Astrocyte (in vitro differentiated cells and primary cell): ENCODE measurements at places on chromosomes 4 and X.
A peak's percentile ranks its signal among the peaks of the same experiment; 100 is the strongest.

DNA sequence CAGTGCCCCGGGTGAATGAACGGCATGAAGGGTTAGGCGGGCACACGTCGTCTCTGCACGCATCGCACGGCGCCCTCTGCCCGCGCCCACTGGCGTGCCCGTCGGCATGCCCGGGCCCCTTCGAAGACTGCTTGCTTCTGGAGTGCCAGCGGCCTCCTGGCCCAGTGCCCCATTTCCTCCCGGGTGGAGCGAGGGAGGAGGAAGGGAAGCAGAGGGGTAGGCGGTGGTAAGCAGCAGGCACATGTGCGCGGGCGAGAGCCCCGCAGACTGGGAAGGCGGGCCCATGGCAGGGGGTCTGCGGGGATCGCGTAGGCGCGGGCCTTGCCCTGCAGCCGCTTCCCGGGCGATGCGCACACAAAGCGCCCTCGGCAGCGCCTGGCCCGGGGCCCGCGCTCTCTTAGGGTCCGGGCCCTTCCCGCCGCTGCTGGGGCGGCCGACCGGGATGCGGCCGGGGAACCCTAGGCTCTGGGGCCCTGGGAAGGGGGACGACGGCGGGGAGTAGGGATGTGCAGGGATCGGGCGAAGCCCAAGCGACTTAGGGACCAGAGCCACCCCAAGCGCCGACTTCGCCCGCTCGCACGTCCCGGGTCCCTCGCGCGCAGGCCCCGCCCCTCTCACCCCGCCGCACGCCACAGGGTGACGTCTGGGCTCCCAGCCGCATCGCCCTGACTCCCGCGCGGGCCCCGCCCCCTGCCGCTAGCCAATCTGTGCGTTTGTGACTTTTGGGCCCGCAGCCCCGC, 866 bp upstream of the EMD start:
- peak overlapping the region; percentile 39 for H3K4me3 ChIP-seq
- H3K27me3 ChIP-seq: no peaks in the 10 kb centered on the region
- no peak for DNase-seq
- peaks cover 16% of the 10 kb centered on the region for H3K4me1 ChIP-seq

DNA sequence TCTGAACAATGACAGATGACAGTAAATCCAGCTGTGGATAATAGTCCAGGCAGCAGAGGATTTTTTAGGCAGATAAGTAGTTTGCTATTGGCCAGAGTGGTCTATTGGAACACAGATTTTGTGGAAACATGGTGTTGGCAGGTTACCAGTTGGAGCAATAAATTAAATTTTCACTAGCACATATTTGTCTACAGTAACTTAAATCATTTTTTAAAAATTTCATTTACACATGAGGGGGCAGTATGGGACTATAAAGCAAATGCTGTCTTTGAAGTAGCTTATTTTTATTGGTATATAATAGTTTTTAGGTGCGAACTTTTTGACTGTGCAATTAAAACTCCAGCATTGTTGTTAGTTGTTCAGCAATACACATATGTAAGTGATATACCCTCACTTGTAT, 289.8 kb downstream of the ARHGAP10 start:
- H3K4me3 ChIP-seq: no peak overlapping the region
- DNase-seq: no peak
- H3K4me1 ChIP-seq: peaks cover 4% of the 10 kb centered on the region
- no peak overlapping the region for H3K27ac ChIP-seq
- no peaks in the 10 kb centered on the region for H3K27me3 ChIP-seq

DNA sequence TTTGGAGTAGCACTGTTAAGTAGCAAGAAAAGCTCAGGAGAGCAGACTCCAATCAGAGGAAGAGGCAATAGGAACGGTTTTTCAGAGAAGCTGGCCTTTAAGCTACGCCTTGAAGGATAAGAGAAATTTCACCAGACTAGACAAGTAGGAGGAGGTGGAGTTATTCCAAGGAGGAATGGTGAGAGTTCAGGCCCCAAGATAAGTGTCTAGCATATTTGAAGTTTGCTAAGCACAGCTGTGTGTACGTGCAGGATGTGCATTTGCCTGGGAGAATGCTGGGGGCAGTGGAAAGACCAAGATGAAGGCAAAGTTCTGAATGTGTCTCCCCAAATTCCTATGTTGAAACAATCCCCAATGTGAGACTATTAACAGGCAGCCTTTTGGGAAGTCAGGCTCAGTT, 91.6 kb downstream of the SOWAHB start:
- H3K27ac ChIP-seq: no peak overlapping the region
- DNase-seq: peak; percentile 83
- no peaks in the 10 kb centered on the region for H3K36me3 ChIP-seq
- H3K4me3 ChIP-seq: no peak overlapping the region
- H3K27me3 ChIP-seq: no peaks in the 10 kb centered on the region

DNA sequence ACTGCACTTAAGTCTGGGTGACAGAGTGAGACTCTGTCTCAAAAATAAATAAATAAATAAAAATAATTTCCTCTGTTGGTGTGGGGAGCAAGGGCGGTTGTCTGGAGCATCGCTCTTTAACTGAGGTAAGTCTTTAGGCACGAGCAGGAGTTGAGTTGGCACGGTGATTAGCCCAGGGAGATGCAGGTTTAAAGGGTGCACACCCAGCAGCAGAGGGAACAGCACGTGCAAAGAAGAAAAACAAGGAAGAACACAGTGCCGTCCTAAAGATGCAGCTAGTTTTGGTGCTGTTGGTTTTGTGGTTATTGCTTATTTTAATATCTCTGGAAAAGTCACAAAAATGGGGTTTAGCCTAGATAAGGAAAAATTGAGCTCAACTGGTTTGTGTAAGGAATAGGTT, 87.8 kb downstream of the DHX15 start:
- no peak overlapping the region for H3K27ac ChIP-seq
- no peak for DNase-seq
- no peaks in the 10 kb centered on the region for H3K36me3 ChIP-seq
- no peak overlapping the region for H3K4me3 ChIP-seq
